ENCODE measurements at places on chromosomes 6 and 20.

DNA sequence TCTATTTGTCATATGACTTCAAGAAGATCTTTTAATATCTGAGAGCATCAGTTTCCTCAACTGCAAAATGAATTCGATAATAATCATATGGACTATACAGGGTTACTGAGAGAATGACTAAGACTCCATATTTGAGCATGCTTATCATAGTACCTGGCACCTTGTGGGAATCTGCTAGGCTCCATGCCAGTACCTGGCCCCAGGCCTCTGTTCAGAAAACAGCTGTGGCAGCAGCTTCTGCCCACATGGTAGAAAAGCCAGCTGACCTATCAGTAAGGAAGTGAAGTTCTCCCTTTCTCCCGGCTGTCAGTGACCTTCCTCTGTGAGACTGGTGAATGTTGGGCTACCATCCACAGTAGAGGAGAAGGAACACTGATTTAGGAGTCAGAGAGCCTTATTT lies 574.9 kb upstream of the CHD6 start:
- DNase-seq: no peak

DNA sequence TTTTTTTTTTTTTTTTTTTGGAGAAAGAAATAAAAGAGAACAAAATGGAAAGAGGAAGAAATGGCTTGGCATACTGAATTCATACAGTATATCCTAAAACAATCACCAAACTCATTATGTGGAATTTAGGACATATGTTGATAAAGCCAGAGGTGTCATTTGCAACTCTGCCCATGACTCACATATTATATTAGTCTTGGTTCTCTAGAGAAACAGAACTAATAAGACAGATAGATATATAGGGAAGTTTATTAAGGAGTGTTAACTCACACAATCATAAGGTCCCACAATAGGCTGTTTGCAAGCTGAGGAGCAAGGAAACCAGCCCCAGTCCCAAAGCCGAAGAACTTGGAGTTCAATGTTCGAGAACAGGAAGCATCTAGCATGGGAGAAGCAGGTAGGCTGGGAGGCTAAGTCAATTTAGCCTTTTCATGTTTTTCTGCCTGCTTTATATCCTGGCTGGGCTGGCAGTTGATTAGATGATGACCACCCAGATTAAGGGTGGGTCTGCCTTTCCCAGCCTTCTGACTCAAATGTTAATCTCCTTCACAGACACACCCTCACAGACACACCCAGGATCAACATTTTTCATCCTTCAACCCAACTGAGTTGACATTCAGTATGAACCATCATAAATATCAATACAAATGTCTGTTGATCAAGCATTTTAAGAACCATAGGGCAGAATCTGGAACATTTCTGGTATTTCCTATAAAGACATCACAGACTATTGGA lies 102.3 kb downstream of the UBE3D start:
- DNase-seq: no peak

- DNase-seq: no peak
These were observed 39.7 kb downstream of the KCNS1 start for GRCh38 chr20:45061244-45061643.

DNA sequence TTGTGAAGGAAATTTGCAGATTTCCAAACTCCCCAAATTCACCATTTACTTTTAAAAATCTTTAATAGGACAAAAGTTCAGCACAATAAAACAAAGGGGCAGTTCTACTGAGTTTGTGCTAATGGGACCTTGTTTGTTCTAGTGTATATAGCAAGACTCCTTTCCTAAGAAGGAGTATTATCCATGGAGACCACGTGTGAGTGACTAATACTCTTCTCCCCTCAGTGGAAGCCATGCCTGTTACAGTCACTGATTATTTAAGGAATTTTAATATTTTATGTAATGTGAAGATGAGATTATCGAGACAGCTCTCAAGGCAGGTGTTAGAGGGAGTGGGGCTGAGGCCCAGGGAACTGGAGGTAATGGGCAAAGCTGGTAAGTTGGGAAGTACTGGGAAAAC lies 16.4 kb upstream of the QKI start:
- DNase-seq: no peak

DNA sequence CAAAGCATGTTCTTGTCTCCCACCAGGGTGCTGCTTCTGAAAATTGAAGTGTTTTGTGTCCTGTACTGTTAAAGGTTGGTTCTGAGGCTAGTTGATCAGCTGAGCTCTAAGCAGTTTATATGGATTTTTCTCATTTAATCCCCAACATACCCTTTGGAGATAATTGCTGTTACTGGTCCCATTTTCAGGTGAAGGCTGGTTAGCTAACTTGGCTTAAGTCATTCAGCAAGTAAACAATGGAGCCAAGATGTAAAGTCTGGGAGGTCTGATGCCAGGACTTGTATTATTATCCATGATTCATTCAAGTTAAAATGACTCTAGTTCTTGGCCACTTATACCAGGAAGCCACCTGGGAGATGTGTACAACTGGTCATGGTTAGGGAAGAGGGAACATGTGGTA lies 42.5 kb upstream of the FERMT1 start:
- no peak for DNase-seq

DNA sequence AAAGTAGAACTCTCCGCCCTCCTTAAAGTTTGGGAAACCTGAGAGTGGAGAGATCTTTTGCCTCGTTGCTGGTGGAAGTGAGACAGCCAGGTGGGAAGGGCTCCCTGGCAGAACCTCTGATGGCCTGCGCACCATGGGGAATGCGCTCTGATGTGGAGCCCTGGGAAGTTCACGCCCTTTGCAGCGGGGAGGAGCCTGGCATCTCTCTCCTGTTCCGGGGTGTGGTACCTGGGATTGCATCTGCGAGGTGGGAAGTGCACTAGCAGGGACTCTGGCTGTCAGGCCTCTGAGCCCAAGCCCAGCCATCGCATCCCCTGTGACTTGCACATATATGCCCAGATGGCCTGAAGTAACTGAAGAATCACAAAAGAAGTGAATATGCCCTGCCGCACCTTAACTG lies 159.8 kb downstream of the AKAP7 start:
- DNase-seq: no peak

GRCh38 chr20:17108896-17109295 lies 117.9 kb upstream of the PCSK2 start:
- no peak for DNase-seq

GRCh38 chr6:147000545-147001488 lies 203.4 kb upstream of the STXBP5 start:
- no peak for DNase-seq

- no peak for DNase-seq
These were observed 61.6 kb downstream of the MDGA1 start for GRCh38 chr6:37636116-37636515.

GRCh38 chr6:156659822-156660198 lies 117.4 kb upstream of the ARID1B start:
- DNase-seq: no peak

DNA sequence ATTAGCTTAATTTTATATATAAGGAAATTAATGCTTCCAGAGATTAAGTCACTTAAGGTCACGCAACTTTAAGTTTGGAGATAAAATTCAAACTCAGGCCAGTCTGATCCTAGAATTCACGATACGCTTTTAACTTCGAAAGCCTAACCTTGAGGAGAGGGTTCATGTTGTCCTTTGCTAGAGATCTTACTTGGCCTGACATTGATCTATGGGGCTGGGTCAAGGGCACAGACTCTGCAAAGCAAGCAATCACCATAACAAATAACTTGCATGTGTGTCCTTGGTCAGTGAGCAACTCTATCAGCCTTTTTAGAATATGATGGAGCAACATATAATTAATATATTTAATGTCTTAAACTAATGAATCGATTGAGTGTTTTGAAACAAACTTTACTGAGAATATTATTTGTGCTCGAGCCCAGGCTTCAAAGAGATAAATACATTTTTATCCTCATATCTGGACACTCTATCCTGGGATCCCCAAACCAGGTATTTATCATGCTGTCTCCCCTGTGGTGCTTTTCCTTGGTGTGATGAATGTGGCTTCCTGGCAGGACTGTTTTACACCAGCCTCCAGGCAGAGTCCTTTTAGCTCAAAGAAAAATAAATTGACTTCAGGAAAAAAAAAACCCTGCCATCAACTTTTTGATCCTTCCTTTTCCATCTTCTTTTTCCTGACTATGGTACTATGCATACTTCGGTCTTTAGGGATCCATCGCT lies 29.1 kb downstream of the RPS12 start:
- no peak for DNase-seq

GRCh38 chr20:5072756-5073659 lies 46.8 kb downstream of the PCNA start:
- DNase-seq: no peak

DNA sequence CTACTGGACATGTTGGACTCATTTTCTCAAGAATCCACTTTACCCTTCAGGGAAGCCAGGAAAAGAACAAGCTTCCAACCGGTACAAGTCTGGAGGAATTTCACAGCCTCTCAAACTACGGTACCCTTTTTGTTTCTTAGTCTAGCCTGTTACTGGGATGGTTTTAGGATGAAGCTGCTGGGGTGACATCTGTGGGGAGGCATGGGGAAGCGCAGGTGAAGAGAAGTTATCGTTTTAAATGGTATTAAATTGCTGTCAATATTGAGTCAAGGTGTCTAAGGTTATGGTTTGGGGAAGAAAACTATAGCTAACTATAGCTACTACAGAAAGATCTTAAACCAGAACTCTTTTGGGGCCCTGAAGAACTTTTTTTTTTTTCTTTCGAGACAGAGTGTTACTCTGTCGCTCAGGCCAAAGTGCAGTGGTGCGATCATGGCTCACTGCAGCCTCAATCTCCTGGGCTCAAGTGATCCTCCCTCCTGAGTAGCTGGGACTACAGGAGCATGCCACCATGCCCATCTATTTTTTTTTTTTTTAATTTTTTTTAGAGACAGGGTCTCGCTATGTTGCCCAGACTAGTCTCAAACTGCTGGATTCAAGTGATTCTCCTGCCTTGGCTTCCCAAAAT lies 128.7 kb downstream of the RIN2 start:
- no peak for DNase-seq

GRCh38 chr6:90028066-90028778 lies 134.0 kb downstream of the GJA10 start:
- DNase-seq: no peak

DNA sequence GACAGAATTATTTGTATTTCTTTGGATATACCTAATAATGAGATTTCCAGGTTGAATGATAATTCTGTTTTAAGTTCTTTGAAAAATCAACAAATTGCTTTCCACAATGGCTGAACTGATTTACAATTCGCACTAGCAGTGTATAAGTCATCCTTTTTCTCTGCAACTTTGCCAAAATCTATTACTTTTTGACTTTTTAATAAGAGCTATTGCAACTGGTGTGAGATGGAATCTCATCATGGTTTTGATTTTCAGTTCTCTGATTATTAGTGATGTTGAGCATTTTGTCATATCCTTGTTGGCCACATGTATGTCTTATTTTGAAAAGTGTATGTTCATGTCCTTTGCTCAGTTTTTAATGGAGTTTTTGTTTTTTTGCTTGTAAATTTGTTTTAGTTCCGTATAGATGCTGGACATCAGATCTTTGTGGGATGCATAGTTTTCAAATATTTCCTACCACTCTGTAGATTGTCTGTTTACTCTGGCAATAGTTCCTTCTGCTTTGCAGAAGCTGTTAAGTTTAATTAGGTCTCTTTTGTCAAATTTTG lies 409.8 kb upstream of the CITED2 start:
- no peak for DNase-seq

- no peak for DNase-seq
These were observed 27.1 kb downstream of the RIPOR3 start for GRCh38 chr20:50664254-50664653.

- no peak for DNase-seq
These were observed 102.0 kb downstream of the POPDC3 start for GRCh38 chr6:105077596-105078385.

- no peak for DNase-seq
These were observed 138.0 kb downstream of the NFATC2 start for GRCh38 chr20:51404297-51405060.

DNA sequence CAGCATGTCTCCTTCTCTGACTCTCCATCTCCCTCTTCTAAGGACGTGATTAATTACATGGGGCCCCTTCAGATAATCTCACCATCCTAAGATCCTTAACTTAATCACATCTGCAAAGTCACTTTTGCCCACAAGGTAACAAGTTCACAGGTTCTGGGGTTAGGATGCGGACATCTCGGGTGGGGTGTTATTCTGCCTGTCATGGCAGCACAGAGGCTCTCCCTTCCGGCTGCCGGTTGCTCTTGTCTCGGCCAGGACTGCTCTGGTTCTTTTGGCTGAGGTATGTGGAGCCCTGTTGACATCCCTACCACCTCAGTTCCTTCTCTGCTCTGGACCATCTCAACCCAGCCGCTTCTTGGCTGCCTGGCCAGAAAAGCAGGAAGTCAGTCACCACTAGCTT lies 4.2 kb upstream of the CST11 start:
- DNase-seq: no peak

DNA sequence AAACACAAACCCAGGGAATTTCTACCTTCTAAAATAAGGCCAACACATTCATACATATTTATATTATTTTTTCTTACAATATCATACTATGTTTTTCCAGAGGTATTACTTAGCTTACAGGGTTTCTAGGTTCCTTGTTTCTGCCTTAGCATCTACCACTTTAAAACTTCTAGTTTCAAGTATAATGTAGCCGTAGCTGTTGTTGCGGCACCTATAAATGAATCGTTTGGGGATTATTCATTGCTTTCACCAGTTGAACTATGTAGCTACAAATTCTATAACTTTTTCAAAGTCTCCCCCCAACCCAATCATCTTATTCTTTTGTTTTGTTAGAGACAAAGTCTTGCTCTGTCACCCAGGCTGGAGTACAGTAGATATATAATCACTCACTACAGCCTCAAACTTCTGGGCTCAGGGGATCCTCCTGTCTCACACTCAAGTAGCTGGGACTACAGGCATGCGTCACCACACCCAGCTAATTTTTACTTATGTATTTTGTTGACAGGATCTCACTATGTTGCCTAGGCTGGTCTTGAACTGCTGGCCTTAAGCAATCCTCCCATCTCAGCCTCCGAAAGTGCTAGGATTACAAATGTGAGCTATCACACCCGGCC lies 43.9 kb downstream of the TNFAIP3 start:
- DNase-seq: no peak

DNA sequence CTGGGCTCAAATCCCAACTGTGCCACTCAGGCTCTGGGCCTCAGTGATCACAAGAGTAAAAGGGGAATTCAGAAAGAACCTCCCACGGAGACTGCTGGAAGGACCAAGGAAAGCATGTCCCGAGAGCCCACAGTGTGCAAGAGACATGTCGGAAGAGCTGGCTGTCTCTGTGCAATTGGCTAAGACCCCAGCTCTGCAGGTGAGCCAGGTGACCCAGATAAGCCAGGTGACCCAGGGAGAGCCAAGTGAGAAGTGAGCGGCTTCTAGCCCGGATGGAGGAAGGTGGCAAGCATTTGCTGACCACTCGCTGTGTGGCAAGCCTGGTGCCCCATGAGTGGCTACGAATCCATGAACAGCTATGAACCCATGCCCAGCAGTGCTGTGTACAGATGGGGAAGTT lies 59.1 kb downstream of the RIPOR3 start:
- no peak for DNase-seq

- DNase-seq: no peak
These were observed 28.5 kb downstream of the STK35 start for GRCh38 chr20:2130062-2130591.

All from bone marrow (tissue), 2 donors.